ENCODE measurements at places on chromosomes 13 and 19.

GRCh38 chr19:2415281-2415972 is 12.0 kb downstream of the TIMM13 start:
- no peak for DNase-seq

DNA sequence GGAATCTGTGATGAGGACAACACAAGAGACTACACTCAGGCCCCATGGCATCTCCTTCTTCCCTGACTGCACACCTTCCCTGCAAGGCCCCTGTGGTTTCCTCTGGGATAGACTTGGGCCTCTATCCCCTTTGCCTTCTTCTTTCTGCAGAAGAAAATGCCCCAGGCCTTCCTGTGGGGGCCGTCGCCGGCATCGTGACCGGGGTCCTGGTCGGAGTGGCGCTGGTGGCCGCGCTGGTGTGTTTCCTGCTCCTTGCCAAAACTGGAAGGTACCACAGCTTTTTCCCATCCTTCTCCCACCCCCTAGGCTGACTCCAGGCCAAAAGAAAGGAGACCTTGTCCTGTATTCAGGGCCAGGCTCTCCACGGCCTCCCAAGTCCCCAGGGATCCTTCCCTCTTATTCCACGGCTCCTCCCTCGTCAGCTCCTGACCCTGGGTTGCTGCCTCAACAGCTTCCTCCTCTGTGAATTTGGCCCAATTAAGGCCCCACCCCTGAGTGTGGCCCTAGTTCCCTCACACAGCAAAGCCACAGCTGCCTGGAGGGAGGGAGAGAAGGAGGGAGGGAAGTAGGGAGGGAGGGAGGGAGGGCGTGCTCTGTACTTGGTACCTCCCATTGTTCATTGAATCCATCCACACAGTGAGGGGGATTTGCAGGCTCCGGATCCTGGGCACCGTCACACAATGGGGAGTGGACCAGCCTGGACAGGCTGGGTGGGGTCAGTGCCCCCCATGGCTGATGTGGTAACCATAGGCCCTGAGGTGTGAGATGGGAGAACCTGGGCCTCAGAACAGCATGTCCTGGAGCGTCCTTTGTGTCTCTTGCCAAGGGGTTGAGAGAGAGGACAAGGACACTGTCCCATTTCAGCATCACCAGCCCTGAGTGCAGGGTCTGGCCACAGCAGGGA is 12.5 kb downstream of the CEACAM3 start:
- DNase-seq, result no peak

DNA sequence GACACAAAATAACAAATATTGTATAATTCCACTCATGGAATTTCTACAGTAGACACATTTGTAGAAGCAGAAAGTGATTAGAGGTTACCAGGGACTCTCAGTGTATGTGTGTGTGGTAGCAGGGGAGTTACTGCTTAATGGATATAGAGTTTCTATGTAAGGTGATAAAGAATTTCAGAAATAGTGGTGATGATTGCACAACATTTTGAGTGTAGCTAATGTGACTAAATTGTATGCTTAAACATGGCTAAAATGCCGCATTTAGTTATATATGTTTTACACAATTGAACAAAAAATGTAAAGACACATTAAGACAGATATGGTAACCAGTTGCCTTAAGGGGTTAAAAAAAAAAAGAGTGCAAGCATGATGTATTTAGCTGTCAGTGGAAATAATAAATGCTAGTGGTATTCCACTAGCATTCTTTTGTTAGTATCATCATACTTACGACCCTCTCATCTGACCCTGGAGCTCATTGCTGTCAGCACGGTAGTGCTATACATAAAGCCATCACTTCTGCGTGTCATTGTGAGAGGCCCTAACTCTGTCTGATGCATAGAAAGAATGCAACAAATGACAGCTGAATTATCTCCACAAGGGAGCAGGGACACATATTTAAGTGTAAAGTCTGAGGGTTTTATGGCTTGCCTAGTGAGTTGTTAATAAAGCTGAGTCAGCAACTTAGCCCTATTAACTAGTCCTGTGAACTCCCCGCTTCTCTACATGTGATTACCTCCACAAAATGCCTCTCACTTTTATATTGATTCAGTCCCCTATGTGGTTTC is 134.1 kb upstream of the RXFP2 start:
- no peak for DNase-seq

- DNase-seq, result no peak
Observed at GRCh38 chr19:29819986-29820385, 8.2 kb downstream of the CCNE1 start.

DNA sequence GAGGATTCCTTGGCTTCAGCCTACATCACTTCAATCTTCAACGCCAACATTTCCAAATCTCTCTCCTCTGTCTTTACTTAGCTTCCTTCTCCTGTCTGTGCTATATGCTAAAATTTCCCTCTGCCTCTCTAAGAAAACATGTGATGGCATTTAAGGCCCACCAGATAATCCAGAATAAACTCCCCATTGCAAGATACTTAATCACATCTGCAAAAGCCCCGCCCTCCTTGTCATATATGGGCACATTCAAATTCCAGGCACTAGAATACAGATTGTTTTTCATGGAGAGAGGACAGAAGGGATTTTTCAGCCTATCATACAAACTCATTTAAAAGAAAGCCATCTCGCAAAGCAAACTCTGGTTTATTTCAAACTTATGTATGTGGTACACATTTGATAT is 16.2 kb downstream of the ARGLU1 start:
- no peak for DNase-seq

GRCh38 chr13:57716295-57716694 is 84.8 kb downstream of the PCDH17 start:
- DNase-seq, result no peak
